ENCODE measurements at places on chromosomes 11 and 22. TPM values are rescaled to one million over a fixed set of nuclear protein-coding genes. Genes with fewer than 3 reads are reported as not detected.

LDHAL6A gene
- 0.62 TPM for total RNA-seq

GLYAT gene
- total RNA-seq, result 0.31 TPM

C11orf21 gene
- total RNA-seq, result 0.16 TPM

IL10RA gene
- total RNA-seq, result 6.7 TPM

ATP5MG gene
- 67.4 TPM for total RNA-seq

SLC16A8 gene
- total RNA-seq, result 0.16 TPM

TMEM151A gene
- total RNA-seq, result 6.4 TPM

CALCA gene
- total RNA-seq, result not detected

ELMOD1 gene
- 95.5 TPM for total RNA-seq

CBLIF gene
- total RNA-seq, result not detected

LRRC74B gene
- not detected for total RNA-seq

ANGPTL5 gene
- total RNA-seq, result 0.62 TPM

FOLR2 gene
- total RNA-seq, result 5.8 TPM

KLHDC7B gene
- total RNA-seq, result not detected

APOBEC3A gene
- not detected for total RNA-seq

KRTAP5-10 gene
- not detected for total RNA-seq

GGTLC3 gene
- not detected for total RNA-seq

TMEM132A gene
- 104 TPM for total RNA-seq

RPS25 gene
- 705 TPM for total RNA-seq

LRRC75B gene
- total RNA-seq, result 5.3 TPM

CRELD2 gene
- total RNA-seq, result 17.5 TPM

A4GALT gene
- total RNA-seq, result 0.31 TPM

KRTAP5-11 gene
- total RNA-seq, result not detected

SCN2B gene
- 5.8 TPM for total RNA-seq

C11orf87 gene
- 29.8 TPM for total RNA-seq

PEX26 gene
- 15.6 TPM for total RNA-seq

WNT7B gene
- 6.6 TPM for total RNA-seq

MAPK8IP2 gene
- total RNA-seq, result 76.3 TPM

CARD18 gene
- total RNA-seq, result not detected

PRG2 gene
- total RNA-seq, result not detected

FLRT1 gene
- total RNA-seq, result 5.0 TPM

NOL12 gene
- total RNA-seq, result 18.2 TPM

FOLH1 gene
- total RNA-seq, result 3.6 TPM

EMSY gene
- total RNA-seq, result 46.3 TPM

KRTAP5-2 gene
- not detected for total RNA-seq

OR52I1 gene
- total RNA-seq, result not detected

C11orf42 gene
- not detected for total RNA-seq
